Suprapubic skin (tissue), 4 donors: ENCODE measurements at places on chromosomes 3 and 15. TPM values are rescaled to one million over a fixed set of nuclear protein-coding genes. Genes with fewer than 3 reads are reported as not detected.

GALNT15 gene
- 113 TPM for total RNA-seq

CCDC191 gene
- total RNA-seq, result 2.6 TPM

ECE2 gene
- total RNA-seq, result not detected

CD86 gene
- total RNA-seq, result 2.8 TPM

CAPN3 gene
- 49.5 TPM for total RNA-seq

GCNT3 gene
- 0.23 TPM for total RNA-seq

SLC28A1 gene
- not detected for total RNA-seq

CIB1 gene
- total RNA-seq, result 40.1 TPM

SLC12A1 gene
- not detected for total RNA-seq

DNA sequence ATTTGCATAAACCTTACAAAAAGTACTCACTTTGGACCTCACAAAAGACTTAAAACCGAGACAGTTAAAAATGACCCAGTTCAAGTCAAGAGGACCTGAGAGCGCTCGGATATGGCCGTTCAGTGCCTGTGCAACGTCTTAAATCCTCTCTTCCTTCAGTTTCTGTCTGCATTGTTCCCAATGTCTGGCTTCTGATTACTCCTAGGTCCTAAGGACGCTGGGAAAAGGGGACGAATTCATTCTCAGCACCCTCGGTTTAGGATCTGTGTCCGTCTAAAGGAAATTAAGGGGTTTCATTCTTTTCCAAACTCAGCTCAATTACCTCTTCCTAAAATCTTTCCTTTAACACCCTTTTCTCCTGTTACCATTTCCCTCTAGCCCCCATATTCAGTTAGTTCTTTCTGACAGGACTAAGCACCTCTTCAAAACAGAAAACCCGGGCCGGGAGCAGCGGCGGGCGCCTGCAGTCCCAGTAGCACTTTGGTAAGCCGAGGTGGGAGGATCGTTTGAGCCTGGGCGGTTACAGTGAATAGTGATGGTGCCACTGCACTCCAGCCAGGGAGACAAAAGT, 970 bp downstream of the DPPA4 start:
- no peak for DNase-seq

- no peak for DNase-seq
These were observed 190.1 kb downstream of the NSMCE3 start for GRCh38 chr15:29079479-29079878.

DNA sequence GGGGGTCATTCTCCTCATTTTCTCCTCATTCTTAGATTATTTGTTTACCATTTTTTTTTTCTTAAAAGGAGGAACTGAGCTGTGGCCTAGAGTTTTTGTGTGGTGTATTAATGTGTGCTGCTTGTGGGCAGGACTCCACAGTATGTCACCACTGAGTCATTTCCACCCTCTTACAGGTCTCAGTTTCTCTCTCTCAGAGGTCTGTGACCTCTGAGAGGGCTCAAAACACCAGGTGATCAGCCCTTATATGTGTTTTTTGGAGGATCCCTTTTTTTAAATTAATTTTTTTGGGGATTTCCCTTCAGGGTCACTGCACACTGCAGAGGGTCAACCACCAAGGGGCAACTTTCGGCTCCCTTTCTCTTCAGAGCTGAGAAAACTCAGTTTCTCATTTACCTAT, 166.4 kb downstream of the SUCNR1 start:
- DNase-seq, result no peak

GRCh38 chr15:75193976-75194375, 7.7 kb upstream of the C15orf39 start:
- DNase-seq, result no peak

- no peak for DNase-seq
These were observed 214.9 kb upstream of the ARRDC4 start for GRCh38 chr15:97745481-97746071.

GRCh38 chr3:171369156-171369555, 91.0 kb downstream of the TNIK start:
- DNase-seq, result no peak

- DNase-seq, result peak; percentile 61
These were observed 37.3 kb downstream of the ANP32A start for GRCh38 chr15:68783226-68784058.

GRCh38 chr15:67746022-67746421, 79.3 kb upstream of the SKOR1 start:
- DNase-seq, result no peak

GRCh38 chr3:86562090-86562489, 428.9 kb downstream of the VGLL3 start:
- DNase-seq, result no peak

GRCh38 chr15:88717382-88718031, 78.7 kb downstream of the ISG20 start:
- DNase-seq, result peak; percentile 62

GRCh38 chr3:4241595-4242170, 61.5 kb upstream of the SETMAR start:
- DNase-seq, result no peak

DNA sequence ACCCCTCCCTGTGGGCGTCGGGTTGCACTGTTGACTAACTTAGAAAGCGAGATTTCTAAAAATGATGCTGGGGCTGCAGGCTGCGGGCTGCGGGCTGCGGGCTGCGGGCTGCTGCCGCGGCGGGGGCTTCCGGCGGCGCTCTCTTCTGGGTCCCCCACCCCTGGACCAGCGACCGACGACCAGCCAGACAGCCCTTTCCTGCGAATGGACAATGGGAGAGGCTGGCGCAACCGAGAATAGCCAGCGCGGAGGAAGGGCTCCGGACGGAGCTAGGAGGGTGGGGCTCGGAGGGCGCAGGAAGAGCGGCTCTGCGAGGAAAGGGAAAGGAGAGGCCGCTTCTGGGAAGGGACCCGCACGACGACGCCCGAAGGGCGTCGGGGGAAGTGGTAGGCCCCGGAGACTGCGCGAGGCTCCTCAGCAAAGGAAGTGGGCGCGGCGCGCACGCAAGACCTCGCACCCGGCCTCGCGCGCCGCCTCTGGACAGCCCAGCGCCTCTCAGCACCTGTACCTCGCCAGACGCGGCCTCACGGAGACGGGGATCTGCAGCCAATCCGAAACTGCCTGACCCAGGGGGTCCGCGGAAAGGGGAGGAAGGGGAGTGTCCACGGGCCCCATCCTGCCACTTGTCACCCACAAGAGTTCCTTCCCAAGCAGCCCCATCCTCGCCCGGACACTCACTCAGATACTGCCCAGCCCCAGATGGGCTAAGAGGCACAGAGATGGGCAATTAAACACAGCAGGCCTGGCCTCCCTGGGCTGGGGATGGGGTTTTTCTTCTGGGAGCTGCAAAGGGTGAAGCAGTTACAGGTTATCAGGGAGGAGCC, 70.7 kb downstream of the SLC12A8 start:
- no peak for DNase-seq

GRCh38 chr3:106750092-106750491, 627.1 kb upstream of the CCDC54 start:
- DNase-seq, result no peak

GRCh38 chr3:136326316-136326715, 76.2 kb downstream of the PCCB start:
- no peak for DNase-seq

- no peak for DNase-seq
These were observed 67.2 kb downstream of the CGNL1 start for GRCh38 chr15:57443486-57443885.
